ENCODE measurements at places on chromosomes 5 and 9. TPM values are rescaled to one million over a fixed set of nuclear protein-coding genes. Genes with fewer than 3 reads are reported as not detected.

FGD3 gene
- total RNA-seq, result 161 TPM

FBXL7 gene
- total RNA-seq, result not detected

DNA sequence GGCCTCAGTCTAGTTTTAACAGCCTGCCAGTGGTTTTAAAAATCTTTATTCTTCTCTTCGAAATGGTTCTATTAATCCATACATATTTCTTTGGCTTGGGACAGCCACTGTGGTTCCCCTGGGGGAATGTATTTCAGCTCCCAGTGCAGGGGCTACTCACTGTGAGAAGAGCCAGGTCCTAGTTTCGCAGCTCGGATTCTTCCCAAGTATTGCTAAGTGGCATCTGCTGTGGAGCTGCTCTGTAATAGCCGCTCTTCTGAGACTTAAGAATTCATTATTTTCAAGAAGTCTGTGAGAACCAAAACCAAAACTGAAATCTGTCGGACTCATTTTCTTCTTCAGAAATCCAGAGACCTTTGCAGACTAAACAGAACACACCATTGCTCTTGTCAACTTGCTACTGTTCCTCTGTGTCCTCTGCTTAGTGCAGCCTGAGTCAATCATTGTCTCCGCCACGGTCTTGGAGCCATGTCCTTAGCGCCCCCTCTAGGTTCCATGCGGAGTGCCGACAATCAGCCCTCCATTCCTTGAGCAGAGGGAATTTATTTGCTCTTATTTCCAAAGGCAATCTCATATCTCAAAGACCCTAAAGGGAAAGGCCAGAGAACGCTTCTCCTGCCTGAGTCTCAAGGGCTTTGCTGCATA is 478.2 kb downstream of the SPATA31D1 start:
- no peak for DNase-seq
- H3K4me3 ChIP-seq, result no peak overlapping the region
- H3K27ac ChIP-seq, result no peak overlapping the region
- H3K27me3 ChIP-seq, result no peaks in the 10 kb centered on the region
- no peaks in the 10 kb centered on the region for H3K36me3 ChIP-seq
- H3K4me1 ChIP-seq, result no peaks in the 10 kb centered on the region

- H3K27ac ChIP-seq, result no peak overlapping the region
- no peaks in the 10 kb centered on the region for H3K36me3 ChIP-seq
- H3K27me3 ChIP-seq, result peaks cover 1% of the 10 kb centered on the region
- H3K4me1 ChIP-seq, result no peaks in the 10 kb centered on the region
Observed at GRCh38 chr5:33601881-33602280, 161.1 kb downstream of the TARS1 start.

- peaks cover 3% of the 10 kb centered on the region for H3K4me1 ChIP-seq
- no peak overlapping the region for H3K27ac ChIP-seq
- no peak for DNase-seq
- no peaks in the 10 kb centered on the region for H3K27me3 ChIP-seq
- no peak overlapping the region for H3K4me3 ChIP-seq
Observed at GRCh38 chr9:4059437-4059836, 240.4 kb downstream of the GLIS3 start.

IL5 gene
- total RNA-seq, result not detected

GRCh38 chr5:14790911-14791310 is 80.7 kb downstream of the ANKH start:
- no peak for DNase-seq
- no peaks in the 10 kb centered on the region for H3K27me3 ChIP-seq
- peaks cover 4% of the 10 kb centered on the region for H3K4me1 ChIP-seq
- H3K27ac ChIP-seq, result no peak overlapping the region
- H3K36me3 ChIP-seq, result peaks cover 6% of the 10 kb centered on the region
- no peak overlapping the region for H3K4me3 ChIP-seq

DNA sequence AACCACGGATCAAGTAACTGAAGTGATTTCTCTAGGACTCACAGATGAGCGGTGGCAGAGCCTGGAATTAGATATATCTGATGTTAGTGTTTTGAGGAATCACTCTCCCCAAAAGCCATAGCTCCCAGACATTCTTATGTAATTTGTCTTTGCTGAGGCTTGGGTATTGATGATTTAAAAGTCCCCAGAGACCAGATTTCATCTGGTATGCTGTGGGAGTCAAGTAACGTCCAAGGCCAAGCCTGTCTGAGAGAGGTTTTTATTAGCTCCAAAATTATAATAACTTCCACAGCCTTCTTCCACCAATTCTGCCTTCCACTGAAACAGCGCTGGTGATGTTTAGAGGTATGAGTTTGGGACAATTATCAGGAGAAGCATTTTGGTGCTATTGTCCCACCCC is 21.3 kb upstream of the KCNIP1 start:
- no peak overlapping the region for H3K4me3 ChIP-seq
- DNase-seq, result no peak
- H3K36me3 ChIP-seq, result no peaks in the 10 kb centered on the region
- peaks cover 24% of the 10 kb centered on the region for H3K27me3 ChIP-seq
- H3K27ac ChIP-seq, result no peak overlapping the region
